ENCODE measurements at places on chromosomes 11 and 22.
A peak's percentile ranks its signal among the peaks of the same experiment; 100 is the strongest.

DNA sequence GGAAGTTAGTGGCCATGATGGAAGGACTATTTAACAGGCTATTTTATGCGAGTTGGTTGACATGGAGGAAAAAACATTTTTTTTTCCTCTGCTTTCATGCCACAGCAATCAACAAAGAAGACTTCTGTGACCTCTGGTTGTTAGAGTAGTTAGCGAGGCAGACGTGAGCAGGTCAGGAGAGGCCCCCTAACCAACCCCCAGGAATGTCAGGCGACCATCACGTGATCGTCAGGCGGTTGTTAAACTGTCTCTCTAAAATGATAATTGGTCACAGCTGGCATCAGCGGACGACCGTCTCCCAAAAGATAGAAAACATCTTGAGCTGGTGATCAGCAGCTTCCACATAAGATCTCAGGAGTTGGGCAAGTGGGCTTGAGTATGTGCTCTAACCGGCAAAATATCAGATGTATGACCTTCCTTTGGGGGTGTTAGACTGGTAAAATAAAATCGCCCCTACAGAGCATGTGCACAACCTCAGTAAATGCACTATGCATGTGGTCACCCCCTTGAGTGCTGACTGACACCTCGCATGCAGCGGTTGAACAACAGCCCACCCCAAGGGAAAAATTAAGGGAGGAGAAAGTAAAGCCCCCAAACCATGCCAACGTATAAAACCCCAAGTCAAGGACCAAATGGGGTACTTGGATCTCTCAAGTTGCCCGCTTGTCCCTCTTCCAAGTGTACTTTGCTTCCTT, 20.9 kb upstream of the NARS2 start:
- DNase-seq, result peak; percentile 87

DNA sequence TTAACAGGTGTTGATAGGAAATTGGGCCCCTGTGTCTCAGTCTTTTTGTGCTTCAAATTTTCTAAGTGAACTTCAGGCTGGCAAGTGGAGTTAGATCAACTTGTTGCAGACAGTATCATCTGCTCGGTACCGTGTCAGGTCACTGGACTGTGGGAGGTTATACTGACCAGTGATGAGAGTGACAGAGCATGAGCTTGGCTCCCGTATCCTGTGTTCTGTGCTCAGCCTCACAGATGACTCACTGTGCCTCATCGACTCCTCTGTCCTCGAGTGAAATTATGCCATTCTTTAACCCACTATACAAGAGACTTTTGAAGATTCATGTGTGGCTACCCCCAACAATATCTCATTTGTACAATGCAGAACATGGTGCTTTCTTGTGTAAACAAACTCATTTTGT, 7.9 kb downstream of the GRAP2 start:
- DNase-seq, result no peak

- DNase-seq, result no peak
These were observed 43.1 kb upstream of the GCAT start for GRCh38 chr22:37764622-37765021.

GRCh38 chr11:126398721-126399120, 43.2 kb downstream of the ST3GAL4 start:
- no peak for DNase-seq

- no peak for DNase-seq
These were observed 69.1 kb downstream of the MICAL2 start for GRCh38 chr11:12179531-12179930.

DNA sequence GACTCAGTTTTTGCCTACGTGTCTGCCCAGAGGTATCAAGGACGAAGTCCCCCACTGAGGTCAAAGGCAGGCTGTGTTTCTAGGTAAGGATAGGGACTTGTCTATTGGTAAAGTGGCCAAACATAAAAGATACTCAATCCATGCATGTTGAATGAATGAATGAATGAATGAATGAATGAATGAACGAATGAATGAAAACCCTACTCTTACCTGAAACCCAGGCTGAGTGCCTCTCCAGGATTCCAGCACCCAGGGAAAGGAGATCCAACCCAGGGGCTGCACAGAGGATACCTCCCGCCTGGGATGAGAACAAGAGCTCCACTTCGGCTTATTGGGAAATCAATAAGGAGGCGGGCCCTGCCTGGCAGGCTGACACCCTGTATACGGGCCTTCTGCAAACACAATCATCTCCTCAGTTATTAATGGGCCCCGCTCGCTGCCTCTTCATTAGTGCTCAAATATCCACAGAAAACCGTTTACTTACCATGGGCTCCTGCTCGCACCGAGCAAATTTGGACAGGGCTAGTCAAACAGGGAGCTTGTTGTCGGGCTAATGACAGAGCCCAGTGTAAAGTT, 177.4 kb downstream of the BUD13 start:
- DNase-seq, result no peak

DNA sequence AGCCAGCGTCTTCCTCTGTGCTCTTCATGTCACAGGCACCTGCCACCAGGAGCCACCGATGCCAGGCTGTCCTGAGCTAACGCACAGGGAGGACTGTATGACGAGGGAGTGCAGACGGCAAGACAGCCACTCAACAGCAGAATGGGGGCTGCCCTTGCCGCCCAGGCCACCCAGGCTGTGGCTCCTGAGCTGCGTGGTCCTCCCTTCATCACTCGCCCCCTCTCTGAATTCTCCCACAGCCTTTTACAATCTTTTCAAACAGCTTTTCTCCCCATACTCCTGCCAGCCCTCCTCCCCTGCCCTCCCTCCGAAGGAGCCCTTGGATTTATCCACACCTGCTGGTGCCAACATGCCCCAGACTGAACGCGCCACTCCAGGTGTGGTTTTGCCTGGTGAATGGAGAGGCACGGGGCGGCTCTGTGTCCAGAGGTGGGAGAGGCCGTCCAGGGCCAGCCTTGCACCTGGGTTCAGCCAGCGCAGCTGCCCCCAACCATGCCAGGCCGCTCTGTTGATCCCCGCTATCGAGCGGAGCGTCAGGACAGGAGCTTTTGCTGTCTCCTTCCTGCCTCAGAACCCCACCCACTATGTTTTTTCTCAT, 22.0 kb downstream of the OVOL1 start:
- no peak for DNase-seq

- DNase-seq, result no peak
These were observed 4167.4 kb upstream of the OR11H1 start for GRCh38 chr22:11360632-11361031.

DNA sequence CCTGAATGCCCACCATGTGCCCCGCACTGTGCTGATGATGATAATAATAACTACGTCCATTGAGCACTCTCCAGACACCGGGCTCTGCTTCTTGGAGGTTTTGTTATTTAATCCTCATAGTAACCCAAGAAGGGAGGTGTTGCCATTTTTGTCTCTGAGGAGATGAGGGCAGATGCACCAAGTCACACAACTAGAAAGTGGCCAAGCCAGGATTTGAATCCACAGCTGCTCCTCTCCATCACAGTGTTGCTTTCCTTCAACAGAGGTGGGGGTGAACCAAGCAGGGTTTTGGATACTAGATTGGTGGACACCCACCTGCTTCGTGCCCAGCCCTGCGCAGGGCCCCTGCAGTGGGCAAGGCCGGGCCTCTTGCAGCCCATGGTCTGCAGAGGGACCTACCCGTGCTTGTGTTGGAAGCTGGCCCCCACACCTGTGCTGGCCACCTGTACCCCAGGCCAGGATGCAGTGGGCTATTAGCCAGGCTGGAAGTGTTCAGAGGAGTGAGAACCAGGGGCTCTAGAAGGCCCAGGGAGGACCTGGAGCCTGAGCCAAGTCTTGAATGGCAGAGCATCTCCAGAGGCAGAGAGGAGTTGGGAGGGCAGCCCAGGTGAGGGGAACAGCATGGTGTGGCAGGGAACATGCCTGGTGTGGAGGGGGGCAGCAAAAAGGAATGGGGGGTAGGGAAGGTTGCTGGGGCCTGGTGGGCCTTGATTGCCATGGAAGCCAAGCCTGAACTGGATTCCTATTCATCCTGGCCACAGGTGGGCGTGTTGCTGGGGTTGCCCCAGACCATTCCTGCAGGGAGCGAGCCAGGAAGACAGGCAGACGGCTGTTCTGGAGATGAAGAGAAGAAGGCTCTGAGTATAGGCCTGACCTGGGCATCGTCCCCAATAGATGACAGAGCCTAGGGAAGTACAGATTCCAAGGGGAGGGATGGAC, 2.7 kb upstream of the DPP3 start:
- no peak for DNase-seq

DNA sequence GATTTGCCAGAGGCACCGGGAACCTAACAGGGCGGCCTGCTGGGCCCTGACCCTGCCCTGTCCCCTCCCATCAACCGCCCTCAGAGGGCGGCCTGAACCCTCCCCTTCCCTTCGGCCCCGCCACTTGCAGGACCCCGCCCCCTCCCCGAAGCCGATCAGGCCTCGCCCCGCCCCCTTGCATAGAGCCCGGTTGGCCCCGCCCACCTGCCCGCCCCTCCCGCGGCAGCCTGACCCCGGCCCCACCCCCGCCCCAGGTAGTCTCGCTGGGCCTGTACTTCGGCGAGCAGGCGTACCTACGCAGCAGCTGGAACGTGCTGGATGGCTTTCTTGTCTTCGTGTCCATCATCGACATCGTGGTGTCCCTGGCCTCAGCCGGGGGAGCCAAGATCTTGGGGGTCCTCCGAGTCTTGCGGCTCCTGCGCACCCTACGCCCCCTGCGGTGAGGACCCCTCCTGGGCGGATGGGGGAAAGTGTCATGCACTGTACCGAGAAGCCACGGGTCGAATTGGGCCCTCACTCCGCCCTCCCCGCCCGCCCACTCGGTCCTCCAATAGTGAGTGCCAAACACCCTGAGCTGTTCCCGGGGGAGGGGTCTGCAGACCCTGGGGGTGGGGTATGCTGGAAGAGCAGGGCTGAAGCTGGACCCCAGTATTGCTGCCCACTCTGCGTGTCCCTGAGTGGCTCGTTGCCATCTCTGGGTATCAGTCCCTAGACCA, 94.1 kb downstream of the CACNA1I start:
- DNase-seq, result no peak

DNA sequence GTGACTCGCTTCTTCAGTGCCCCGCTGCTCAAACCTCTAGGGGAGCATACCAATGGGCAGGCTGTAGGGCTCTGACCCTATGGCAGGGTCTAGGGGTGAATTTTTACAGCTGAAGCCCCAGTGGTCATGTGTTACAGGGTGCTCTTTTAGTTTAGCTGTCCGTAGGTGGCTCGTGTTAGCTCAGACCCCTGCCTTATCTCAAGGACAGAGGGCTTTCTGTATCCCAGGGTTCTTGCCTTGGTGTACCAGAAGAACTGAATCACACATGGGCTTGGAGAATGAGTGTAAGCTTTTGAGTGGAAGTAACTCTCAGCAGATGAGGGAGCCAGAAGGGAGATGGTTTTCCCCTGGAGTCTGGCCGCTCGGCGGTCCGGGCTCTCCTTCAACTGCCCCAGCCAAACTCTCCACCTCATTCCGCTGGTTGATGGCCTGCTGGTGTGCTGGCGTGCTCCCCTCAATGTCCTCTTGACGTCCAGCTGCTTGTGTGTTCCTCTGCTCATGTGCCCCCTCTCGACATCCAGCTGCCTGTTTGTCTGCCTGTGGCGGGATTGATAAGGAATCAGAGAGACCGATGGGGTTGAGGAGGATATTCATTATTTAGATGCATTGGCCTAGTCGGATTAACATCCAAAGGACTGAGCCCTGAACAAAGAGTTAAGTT, 37.5 kb downstream of the BIRC2 start:
- DNase-seq, result no peak

GRCh38 chr11:60251485-60252212, 8.7 kb upstream of the MS4A4E start:
- no peak for DNase-seq

DNA sequence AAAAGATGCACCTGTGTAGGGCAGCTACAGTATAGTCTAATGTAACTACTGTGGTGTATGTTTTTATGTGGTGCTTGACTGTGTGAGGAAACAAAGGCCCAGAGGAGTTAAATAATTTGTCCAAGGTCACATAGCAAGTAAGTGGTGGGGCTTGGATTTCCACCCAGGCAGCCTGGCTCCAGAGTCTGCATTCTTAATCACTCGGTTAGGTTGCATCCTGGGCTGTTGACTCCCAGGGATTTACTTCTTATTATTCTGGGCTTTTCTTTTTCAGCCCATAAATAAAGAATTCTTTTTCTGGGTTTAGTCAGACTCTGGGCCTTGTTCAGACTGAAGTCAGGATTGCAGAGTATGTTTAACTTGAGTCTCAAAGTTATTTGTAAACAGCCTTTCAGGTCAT, 82.1 kb downstream of the ARHGAP42 start:
- DNase-seq, result no peak

GRCh38 chr22:45731798-45732495, 60.3 kb downstream of the ATXN10 start:
- no peak for DNase-seq

- DNase-seq, result no peak
These were observed 77.0 kb upstream of the NCAM1 start for GRCh38 chr11:112884012-112884767.
